NCI-H510A (cell line): ENCODE measurements at places on chromosomes 7 and 10.

GRCh38 chr10:8037941-8038894 lies 16.3 kb upstream of the GATA3 start:
- DNase-seq, result no peak

DNA sequence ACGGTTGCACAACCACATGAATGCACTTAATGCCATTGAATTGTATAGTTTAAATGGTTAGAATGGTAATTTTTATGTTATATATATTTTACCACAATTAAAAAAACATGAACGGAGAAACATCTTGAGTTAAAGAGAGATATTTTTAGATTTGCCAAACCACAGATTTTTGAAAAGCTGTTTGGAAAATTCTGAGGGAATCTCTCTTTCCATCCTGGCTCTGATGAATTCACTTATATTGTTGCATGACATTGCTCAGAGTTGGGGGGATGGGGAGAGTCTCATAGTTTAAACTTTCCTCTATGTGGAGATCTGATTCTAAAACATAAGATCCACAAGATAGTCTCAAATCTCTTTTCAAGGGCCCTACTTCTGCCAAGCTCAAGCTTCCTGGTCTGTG lies 275.0 kb upstream of the NPVF start:
- no peak for DNase-seq

DNA sequence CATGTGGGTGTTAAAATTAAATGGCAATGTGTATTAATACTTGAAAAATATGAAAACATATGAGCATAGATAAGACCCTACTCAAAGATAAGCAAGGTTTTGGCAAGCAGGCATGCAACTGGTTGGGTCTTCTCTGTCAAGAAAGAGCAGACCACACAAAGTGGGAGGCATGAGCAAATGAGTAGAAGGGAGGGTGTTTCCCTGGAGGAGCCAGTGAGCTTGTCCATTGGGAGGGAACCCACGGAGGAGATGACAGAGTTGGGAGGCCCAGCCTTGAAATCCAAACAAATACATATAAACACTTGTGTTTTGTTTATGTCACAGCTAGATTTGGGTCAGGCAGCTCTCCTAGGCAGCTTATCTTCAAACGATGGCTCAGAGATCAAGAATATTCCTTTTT lies 134.5 kb upstream of the CXCL12 start:
- no peak for DNase-seq

GRCh38 chr7:136074843-136075242 lies 97.7 kb upstream of the MTPN start:
- no peak for DNase-seq

GRCh38 chr7:101790566-101791293 lies 26.7 kb upstream of the CUX1 start:
- DNase-seq, result no peak

- no peak for DNase-seq
Measured at GRCh38 chr7:97020996-97021746, 3.5 kb downstream of the DLX5 start.

DNA sequence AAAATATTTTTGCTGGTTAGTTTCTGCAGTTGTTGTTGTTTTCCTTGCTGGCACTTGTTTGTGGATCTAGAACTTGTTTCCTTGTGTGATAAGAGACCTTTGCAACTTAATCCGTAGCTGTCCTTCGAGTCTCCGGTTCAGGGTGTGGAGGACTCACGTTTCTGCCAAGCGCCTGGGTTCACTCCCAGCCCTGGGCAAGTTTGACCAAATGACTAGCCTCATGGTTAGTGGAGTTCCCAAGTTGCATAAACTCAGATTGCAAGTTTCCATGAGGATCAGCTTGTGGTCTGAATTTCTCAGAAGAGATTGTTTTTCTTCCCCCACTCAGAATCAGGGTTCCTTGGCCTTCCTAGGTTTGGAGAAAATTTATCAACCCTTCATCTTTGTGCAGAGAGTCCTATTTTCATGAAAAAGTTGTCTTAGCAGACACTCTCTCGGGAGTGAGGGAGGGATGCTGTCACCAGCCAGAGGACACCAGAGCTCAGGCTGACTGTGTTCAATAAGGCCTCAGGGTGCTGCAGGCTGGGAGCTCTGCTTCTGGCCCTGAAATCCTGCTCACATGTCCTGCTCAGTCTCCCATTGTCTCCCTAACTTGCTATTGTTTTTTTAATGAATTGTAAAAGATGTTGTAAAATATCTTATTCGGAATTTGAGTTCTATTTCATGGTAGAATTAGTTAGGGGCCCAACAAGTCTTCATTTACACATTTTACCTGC lies 377.7 kb upstream of the KLF6 start:
- DNase-seq, result no peak

- DNase-seq, result no peak
Measured at GRCh38 chr7:36309301-36309700, 80.4 kb upstream of the ANLN start.

DNA sequence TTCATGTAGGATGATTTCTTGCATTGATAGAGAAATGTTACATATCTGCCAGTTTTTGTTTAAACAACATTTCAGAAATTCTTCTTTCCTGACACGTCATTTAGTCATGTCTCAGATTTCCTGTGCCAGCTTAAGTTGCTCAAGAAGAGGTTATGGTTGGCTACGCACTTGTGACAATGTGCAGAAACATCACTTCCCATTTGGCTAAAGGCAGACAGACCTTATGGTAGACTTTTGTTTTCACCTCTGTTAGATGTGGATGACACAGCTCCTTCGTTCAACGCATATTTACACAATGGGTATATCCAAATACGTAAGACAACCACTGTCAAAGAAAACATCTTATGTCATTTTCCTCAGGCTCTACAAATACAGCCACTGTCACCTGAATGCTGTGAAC lies 125.8 kb downstream of the DOCK4 start:
- no peak for DNase-seq

- DNase-seq, result no peak
Measured at GRCh38 chr7:120028636-120029035, 244.3 kb upstream of the KCND2 start.

- no peak for DNase-seq
Measured at GRCh38 chr7:39623732-39624441, 515 bp downstream of the RALA start.

DNA sequence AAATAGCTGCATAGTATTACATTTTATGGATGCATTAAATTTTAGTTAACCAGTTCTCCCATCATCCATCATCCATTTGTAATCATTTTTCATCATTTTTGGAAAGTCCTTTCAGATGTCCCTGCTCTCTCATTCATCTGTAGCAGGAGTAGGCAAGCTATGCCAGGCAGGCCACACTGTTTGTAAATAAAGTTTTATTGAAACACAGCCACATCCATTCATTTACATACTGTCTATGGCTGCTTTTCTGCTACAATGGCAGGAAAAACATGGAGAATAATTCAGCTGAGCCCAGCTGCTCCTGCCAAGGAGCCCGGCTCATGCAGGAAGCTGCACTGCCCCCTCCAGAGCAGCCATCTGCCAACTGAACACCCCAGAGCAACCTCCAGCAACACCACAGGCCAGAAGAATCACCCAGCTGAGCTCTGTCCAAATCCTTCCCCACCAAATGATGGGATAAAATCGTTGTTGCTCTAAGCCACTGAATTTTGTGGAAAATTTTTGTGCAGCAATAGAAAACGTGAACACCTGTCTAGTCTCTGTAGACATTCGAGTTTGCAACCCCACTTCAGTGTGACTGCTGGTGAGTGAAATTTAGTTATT lies 19.6 kb downstream of the ITIH5 start:
- DNase-seq, result no peak

GRCh38 chr10:111077785-111078504 lies 1.1 kb downstream of the ADRA2A start:
- DNase-seq, result peak; percentile 17

GRCh38 chr7:1954366-1955004 lies 278.3 kb downstream of the MAD1L1 start:
- DNase-seq, result no peak

- DNase-seq, result no peak
Measured at GRCh38 chr7:25840209-25840792, 311.7 kb upstream of the NFE2L3 start.

DNA sequence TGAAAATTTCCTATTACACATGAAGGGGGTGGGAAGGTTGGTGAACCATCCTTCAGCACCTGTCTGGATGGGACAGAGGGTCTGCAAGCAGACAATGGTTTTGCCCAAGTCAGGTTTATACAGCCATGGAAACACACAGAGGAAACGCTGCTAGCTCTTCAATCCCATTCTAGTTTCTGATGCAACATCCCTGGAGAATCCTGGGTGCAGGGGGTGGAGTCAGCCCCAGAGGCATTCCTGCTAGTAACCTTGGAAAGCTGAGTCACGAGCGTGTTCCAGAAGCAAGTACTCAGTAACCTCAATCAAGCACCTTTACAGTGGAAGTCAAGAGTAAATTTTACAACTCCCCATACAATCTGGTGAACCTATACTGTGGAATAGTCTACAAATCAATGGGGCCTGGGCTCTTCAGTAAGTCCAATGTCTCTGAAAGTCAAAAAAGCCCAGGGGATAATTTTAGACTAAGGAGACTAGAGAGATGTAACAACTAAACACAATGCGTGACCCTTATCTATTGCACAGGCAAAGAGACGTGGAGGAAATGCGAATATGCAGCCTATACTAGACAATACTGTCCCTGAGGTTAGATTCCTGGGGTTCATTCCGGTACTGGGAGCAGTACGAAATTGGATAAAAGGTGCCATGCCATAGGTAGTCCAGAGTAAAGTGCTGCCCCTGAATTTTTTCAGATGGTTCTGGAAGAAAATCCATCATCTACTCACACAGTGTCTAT lies 95.4 kb downstream of the ZRANB1 start:
- DNase-seq, result no peak

DNA sequence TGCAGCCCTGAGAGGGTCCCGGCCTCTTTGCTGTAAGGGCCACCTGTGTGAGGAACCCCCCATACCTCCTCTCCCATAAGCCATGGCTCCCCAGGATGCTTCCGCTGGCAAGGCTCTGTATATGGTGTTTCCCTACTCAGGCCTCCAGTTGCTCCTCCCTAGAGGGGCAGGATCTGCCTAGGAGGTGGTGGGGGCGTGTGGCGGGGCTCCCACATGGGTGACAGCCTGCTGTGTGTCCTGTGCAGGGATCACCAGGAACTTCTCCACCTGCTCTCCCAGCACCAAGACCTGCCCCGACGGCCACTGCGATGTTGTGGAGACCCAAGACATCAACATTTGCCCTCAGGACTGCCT lies 25.7 kb upstream of the CSGALNACT2 start:
- DNase-seq, result no peak

GRCh38 chr10:314381-314780 lies 179.1 kb downstream of the ZMYND11 start:
- no peak for DNase-seq

GRCh38 chr7:27166531-27167505 lies 1.5 kb upstream of the HOXA9 start:
- DNase-seq, result peak; percentile 47

- no peak for DNase-seq
Measured at GRCh38 chr10:24208661-24209431, at the start of gene KIAA1217. Gene KIAA1217, plus strand, starts transcription at chr10:24209138. Its CDS starts 56 bp downstream, at chr10:24209194.

- no peak for DNase-seq
Measured at GRCh38 chr7:2289111-2289586, 25.1 kb downstream of the SNX8 start.

DNA sequence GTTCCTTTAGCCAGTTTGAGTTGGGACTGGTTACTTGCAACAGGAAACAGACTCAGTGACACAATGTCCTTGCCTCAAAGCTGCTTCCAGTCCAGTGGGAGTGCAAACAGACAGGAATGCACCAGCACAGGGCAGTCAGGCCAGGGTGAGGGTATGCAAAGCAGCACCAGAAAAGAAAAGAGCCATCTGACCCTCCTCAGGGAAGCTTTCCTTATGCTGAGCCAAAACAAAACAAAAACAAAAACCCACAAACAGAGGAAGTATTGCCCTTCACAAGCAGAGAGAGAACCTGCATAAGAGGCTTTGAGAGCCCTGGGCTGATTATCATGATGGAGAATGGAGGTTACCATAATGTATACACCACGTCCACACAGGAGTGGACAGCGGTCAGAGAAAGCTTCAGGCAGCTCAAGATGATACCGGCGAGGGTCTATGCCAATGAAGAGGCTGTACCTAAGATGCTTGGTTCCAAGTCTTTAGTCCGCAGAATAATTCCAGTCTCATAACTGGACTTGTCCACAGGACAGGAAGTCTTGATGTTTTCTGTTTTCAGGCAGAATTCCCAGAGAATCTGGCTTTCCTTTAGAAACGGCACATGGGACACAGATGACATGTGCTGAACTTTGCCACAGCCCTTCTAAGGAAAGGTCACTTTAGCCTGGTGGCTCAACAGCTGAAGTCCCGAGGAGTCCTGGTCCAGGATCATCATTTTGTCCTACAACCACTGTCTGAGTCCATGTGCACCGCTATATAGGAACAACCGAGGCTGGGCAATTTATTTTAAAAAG lies 263.3 kb downstream of the TNS3 start:
- DNase-seq, result no peak

DNA sequence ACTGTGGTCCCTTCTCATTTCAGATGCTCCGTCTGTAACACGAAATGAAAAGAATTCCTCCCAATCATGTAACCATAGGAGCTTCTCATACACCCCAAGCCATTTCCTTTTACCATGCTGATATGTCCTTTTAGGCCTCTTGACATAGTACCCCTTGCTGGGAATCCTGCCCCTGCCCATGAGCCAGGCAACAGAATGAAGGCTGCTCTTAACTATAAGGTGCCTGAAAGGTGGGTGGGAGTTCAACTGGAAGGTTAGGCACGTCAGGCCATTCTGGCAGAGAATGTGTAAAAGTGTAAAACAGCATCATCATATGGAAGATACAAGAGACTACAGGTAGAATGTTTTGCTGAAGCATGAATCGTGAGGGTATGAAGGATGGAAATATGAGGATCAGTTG lies 22.5 kb downstream of the IL2RA start:
- no peak for DNase-seq

DNA sequence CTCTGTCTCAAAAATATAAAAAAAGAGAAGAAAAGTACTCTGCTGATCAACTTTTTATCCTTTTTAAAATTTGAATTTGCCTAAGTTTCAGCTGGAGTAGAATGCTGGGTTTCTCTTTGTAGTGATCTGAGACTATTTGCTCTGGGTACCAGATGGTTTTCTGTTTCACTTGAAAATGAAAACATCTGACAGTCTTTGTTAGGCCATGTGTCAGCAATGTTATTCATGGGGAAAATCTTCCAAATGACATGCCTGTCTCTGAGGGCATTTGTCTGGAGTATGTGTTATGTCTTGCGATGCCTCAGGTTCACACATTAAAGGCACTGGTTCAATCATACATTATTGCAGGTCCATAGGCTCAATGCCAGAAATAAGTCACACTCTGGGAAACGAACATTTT lies 175.3 kb upstream of the TMEM229A start:
- DNase-seq, result no peak

DNA sequence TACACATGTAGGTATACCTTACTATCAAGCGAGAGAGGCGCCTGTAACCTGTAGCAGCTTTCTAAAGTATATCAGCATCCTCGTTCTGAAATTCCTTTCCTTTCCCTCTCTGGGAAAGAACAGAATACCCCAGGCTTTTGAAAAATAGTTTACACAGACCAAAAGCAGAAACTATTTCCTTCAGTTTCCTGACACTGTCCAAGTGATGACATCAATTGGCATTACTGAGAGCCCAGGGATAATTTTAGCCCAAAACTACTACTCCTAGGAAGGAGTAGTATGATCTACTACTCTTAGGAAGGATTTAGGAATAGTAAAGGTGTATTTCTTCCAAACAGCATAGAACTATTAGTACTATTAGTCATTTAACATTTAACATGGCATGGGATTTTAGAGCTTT lies 6.0 kb downstream of the GNG11 start:
- DNase-seq, result no peak
